Fibroblast of the conjunctiva (primary cell): ENCODE measurements at places on chromosomes 1 and 21.
A peak's percentile ranks its signal among the peaks of the same experiment; 100 is the strongest.

DNA sequence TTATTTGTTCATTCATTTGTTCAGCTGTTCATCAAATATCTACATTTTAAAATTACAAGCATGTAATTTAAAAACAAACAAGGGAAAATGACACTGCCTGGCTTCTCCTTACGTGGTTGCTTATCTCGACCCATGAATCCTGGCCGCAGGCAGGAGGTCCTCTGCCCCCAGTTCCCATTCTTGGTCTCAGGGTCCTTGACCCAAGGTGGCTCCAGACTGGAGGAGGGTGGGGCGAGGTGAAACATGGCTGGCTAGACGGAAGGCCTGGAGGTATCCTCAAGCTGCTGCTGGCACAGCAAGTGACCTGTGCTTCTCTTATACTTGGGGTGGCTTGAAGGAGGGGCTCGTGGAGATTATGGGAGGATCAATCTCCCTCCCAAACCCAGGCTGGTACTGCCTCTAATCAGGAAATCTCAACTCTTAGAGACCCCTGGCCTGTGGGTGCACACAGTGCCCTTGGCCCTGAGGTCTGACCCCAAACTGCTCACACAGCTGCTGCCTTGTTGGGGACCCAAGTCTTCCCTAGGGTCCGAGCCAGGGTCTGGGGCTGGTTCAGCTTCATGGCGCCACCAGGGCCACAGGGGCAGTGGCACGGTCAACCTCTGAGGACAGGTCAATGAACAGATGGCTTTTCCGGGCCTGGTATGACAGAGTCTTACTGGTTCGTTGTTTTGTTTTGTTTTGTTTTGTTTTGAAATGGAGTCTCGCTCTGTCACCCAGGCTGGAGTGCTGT is 63.7 kb downstream of the SCCPDH start:
- no peak for DNase-seq

DNA sequence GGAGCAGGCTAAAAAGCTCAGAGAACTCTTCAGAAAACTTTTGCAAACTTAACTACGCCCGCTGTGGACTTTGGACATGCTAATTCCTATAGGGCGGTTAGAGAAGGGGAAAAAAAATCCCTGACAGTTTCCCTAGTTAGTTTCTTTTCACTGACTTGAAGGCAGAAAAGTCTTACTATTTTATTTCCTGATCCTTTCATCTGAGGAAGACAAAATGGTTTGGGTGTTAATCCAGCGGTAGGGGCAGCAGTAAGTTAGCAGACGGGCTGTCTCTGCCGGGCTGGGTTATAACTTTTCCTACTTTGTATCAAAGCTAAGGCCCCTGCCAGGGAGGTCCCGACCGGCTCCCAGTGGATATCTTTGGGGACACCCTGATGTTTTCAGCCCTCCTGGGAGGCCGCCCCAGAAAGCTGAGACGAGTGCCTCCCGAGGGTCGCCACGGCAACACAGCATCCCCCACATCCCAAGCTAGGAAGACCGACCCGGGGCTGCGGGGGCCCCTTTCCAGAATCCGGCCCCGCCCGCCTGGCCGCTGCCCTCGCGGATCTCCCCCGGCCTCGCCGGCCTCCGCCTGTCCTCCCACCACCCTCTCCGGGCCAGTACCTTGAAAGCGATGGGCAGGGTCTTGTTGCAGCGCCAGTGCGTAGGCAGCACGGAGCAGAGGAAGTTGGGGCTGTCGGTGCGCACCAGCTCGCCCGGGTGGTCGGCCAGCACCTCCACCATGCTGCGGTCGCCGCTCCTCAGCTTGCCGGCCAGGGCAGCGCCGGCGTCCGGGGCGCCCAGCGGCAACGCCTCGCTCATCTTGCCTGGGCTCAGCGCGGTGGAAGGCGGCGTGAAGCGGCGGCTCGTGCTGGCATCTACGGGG is 162.6 kb downstream of the RUNX1 start:
- DNase-seq = no peak

DNA sequence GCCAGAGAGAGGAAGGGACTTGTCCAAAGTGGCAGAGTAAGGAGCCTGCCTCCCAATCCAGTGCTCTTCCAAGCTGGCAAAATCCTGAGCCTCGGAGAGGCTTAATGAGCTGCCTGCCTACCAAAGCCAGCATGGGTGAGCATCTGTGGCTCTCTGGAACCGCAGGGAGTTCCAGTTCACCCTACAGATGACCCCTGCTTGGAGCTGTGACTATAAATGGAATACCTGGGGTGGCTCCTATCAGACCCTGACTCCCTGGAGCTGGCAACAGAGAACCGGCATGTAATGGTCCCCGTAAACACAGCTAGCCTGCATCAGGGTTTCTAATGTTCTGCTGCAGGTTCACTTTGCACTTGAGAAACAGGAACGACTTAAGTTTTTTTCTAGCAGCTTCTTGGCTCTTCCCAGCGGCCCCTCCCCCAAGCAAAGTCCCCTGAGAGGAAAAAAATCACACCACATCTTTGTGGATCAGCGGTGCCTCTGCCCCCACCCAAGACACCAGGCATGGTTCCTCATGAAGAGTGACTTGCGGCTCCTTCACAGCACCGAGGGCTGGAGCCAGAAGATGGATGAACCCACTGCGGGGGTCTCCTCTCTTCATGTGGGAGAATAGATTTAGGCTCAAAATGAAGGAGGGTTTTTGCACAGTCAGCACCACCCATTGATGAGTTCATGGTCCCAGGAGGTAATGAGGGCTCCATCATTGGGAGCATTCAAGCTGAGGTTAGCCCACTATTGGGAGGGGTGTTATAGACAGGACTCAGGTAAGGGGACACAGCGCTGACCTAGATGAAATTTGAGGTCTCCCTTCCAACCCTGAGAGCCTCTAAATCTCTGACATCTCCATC is 79.0 kb downstream of the SYT2 start:
- no peak for DNase-seq

DNA sequence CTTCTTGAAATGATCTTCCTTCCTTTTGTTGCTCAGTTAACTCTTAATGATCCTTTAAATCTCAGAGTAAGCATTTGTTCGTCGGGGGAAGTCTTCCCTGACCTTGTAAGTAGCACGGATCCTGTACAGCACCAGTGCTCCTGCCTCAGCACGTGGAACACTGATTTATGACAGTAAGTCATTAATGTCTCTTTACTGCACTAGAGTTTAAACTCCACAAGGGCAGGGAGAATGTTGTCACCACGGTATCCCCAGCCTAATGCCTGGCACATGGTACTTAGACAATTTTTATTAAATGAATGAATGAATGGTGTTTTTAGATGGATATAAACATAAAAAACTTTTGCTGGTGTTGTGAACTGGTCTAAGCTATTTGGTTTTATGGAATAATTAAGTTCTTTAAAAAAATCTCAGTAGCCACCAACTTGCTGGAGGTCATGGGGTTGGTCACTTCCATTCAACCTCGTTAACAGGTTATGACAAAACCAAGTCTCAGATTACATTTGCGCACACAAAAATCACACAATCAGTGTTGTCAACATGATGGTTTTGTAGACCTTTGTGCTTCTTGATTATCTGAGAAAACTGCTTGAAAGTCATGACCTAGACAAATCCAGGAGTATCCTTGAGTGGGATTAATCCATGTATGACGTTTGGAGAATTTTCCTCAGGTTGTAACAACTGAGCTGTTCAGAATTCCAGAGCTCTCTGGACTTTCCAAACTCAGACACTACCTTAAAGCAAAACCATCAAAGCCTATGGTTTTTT is 326.9 kb downstream of the DUSP10 start:
- DNase-seq = no peak

DNA sequence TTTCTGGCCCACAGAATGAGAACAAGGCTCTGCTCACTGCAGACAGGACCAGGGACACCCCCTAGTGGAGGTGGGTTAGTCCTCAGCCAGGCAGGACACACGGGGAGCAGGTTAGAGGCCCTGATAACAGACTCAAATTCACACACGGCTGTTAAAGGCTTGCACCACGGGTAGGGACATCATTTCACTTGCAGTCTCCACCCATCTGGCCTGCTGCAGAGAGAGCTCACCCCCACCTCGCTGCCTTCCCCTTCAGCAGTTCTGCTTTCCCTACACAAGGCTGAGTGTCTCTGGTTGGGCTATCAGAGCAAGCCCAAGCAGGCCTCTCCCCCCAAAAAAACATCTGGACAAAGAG is 20.6 kb downstream of the MEF2D start:
- DNase-seq = no peak

DNA sequence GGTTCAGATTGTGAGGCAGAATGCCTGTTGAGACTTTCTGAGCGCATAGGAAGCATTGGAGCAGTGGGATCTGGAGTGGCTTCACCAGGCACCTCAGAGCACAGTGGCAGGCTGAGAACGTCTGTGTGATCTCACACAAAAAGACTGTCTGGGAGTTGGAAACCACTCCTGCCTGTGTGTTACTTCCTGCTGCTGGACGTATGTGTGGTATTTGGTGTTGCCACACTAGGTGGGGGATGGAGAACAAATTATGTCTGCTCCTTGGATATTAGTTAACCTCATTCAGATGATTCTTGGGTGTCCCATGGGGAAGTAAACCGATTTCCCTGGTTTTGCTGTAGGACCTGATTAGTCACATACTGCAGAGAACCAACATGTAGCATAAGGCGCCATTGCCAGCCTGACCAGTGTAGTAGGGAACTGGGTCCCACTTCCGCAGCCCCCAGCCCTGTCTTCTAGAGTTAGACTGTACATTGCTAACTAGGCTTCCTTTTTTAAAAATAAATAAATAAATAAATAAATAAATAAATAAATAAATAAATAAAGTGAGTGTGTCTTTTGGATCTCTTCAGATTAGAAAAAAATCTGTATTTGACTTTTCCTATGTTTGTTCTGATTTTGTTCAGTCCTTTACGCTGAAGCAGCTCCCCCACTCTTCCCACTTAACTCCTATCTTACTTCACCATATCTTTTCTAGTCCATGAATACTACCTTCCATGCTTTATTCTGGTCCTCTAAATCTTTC is 26.9 kb downstream of the UCK2 start:
- DNase-seq = peak; percentile 60

- no peak for DNase-seq
These were observed 63.5 kb downstream of the TCP10L start for GRCh38 chr21:32521736-32522355.

DNA sequence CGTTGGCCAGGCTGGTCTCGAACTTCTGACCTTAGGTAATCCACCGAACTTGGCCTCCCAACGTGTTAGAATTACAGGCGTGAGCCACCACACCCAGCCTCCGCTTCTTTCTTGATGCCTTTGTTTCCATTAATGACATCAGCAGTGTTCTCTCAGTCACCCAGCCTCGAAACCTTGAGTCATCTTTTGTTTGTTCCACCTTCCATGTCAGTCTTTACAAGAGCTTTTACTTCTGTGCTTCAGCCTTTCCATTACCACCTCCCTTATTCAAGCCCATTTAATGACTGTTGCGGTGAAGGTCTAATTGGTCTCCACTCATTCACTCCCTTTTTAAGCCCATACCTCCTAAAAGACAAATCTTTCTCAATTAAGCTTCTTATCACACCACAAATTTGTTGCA is 146.6 kb upstream of the ADGRL2 start:
- no peak for DNase-seq

DNA sequence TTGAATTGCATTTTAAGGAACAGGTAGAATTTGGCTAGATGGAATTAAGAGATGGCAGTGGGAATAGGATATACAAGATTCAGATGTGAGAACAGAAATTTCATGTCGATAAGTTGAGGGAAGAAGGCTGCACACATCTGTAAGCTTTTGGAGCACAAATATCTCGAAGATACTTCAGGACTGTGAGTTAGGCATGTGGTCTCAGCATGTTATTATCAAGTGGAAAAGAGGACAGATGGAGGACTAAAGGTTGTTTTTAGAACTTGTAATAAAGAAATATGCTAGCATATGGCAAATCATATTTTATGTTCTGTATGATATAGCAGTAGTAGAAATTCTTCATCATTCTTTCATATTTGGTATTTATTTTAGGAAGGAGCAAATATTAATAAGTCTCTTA is 61.5 kb downstream of the KIF1B start:
- no peak for DNase-seq

DNA sequence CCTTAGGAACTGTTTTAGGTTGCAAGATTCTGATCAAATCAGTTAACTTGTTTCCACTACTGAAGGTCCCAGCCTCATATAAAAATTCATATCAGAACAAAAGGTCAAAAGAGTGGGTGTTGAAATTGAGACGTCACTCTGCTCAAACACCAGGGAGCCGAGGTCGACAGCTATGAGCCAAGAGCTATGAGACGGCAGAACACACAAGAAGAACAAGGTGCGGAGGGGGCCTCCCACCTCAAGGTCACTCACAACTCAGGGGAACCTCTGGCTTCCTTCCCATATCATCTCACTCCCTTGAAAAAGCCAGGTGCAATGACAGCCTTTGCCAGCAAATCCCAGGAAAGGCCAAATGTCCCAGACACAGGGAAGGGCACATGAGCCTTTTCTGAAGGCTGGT is 749 bp downstream of the SEC16B start:
- DNase-seq = no peak

DNA sequence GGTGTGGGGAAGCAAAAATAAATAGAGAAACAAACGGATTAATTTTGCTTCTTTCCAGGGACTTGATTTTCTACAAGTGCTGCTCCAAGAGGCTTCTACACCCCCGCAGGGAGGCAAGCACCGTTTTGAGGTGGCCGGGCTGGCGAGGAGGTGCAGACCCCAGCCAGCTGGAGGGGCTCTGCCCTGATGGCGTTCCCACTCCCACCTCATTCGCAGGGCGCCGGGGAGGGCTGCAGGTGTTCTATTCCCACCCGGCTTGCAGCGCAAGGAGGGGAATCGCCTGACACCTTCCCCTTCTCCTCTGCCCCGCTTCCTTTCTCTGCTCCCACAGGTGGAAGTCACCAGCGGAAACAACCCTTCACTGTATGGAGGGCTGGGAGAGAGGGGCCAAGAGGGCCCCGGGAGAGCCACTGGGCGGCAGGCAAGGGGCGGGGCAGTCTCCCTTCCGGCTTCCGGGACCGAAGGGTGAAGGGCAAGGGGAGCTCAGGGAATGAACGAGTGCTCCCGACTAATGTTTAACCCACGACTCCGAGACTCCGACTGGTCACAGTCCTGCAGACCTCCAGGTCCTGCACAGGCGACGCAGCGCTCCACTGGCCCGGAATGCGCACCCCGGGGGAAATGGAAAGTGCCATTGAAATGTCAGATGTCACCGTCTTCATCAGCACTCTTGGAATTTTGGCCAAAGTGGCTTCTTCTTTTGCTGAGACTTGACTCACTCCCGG is 29.1 kb downstream of the TEX35 start:
- DNase-seq = no peak

GRCh38 chr1:54260810-54261209 is 60.8 kb downstream of the MRPL37 start:
- no peak for DNase-seq

DNA sequence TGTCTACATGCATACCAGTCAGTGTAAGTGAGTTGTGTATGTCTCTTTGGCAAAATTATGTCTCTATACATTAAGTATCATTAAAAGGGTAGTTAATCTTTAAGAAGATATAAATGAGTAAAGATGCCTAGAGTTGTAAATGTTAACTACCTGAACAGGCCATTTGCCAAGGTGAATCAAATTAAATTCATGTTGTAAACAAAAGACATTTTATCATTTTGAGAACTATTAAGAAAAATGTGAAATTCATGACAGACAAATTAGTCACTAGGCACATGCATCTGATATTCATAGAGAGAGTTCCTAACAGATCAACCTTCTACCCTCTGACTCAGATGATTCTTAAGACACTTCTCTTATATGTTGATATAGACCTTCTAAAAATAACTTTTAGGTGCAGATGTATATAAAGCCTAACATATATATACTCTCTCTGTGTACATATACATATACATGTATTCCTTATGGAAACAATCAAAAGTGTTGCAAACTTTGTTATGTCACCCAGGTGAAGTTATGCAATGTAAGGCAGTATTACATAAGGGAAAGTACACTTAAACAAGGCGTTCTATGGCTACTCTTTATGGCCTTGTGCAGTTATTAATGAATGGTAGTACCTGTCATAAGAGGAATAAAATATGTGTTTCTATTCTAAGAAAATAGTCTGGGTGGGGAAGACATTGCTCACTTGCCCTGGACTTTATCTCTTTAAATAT is at the start of gene TMPRSS15:
Gene TMPRSS15, minus strand, starts transcription at position 51 of the 716 bp plus-strand sequence. CDS start 163 bp downstream, outside the sequence.
- no peak for DNase-seq
